ENCODE measurements at places on chromosomes 4 and X.

DNA sequence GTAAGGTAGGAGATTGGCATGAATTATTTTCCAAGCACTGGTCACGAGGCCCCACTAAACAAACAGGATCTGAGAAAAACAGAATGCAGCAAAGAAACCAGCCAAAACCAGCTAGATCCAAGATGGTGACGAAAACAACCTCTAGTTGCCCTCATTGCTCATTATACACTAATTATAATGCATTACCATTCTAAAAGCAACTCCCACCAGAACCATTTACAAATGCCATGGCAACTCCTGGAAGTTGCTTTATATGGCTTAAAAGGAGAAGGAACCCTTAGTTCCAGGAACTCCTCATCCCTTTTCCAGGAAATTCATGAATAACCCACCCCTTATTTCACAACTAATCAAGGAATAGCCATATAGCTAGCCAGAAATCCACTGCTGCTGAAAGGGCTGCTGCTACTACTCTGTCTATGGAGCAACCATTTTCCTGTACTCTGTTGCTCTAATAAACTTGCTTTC, 69.3 kb downstream of the ABCB7 start:
- DNase-seq: no peak

DNA sequence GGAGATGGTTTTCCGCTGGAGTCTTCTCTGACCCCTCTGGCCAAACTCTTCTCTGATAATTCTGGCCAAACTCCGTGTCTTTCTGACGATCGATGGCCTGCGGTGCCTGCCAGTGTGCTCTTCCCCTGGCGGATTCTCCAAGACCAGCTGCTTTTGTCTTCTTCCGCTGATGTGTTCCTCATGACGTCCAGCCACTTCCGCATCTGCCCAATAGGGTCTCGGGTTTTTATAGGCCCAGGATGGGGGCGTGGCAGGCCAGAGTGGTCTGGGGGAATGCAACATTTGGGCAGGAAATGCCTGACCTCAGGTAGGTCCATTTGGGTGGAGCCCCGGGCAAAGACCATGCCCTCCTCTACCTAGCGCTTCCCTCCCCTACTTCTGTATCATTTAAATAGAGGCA, 1542.1 kb downstream of the STIM2 start:
- DNase-seq: no peak

- no peak for DNase-seq
Measured at GRCh38 chr4:71241501-71242288, 97.1 kb upstream of the SLC4A4 start.

GRCh38 chrX:85941275-85941674, 106.1 kb downstream of the CHM start:
- DNase-seq: no peak

- no peak for DNase-seq
Measured at GRCh38 chr4:169045862-169046584, 36.0 kb upstream of the CBR4 start.

DNA sequence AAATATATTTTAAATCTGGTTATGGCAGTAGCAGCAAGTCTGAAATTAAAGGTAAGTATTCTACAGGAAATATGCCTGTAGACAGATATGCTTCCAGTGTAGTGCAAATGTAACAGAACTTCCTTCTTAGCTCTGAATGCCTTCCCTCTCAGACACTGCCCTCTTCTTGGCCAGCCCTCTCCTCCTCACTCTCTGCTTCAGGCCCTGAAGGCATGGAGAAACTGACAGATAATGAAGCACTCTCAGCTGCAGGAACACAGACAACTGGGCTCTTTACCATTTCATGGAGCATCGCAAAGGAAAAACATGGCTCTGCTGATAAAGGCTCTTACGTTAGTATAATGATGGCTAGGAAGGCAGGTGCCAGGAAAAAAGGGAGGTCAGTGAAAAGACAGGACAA, 431.5 kb upstream of the RASGEF1B start:
- no peak for DNase-seq

- DNase-seq: no peak
Measured at GRCh38 chrX:79366556-79366872, 620 bp downstream of the ITM2A start.

- DNase-seq: no peak
Measured at GRCh38 chr4:150078579-150079080, 385 bp downstream of the DCLK2 start.

DNA sequence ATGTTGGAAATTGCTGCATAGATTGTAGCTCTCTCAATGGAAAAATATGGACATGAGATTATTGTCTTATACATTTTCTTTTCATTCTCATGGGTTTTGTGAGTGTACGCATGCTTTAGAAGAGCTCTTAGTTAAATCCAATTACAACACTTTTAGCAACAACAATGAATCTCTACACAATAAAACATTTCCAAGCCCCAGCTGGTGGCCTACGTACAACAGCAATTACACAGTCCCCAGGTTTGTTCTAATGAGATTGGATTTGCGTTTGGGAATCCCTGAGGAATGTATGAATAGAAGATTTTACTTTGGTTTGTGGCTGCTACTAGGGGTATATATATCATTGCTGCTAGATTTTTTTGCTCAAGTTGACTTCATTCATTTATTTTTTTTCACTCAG, 98.6 kb downstream of the FHDC1 start:
- DNase-seq: no peak

DNA sequence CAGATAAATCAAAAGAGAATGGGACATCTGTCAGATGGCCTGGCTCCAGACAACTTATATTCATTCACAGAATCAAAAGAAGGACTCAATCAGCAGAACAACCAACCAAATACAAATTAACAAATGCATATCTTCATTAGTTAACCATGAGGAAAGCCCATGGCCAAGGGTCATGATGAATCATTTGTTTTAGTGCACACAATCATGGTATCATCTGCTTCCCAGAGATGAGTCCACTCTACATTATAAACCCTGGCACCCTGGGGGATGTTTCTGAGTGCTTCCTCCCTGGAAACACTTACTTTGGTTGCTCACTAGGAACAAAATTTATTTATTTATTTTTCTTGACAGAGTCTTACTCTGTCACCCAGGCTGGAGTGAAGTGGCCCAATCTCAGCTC, 453.3 kb upstream of the HS3ST1 start:
- DNase-seq: no peak

- no peak for DNase-seq
Measured at GRCh38 chrX:64202808-64203325, 2.6 kb downstream of the AMER1 start.

DNA sequence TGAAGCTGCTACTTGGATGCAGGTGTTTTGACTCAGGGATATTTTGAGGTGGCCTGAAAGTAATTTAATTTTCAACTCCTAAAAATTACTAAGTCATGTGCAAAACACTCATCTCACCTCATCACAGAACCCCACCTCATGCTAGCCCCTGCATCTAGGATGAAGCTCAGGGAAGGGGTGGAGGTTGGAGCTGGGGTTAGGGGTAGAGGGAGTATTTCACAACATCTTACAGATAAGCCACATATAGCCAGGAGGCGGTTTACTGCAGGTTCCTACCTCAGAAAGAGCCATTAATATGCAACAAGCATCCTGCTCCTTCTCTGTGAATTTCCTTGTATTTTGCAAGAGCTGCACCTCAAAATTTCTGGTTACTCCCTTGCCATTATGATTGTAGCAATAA, 70.5 kb upstream of the TSPAN5 start:
- DNase-seq: no peak

- DNase-seq: no peak
Measured at GRCh38 chrX:42778096-42778495, at the start of gene PPP1R2C. PPP1R2C (minus strand) TSS chrX:42778163; CDS start chrX:42778079, 84 bp downstream.

DNA sequence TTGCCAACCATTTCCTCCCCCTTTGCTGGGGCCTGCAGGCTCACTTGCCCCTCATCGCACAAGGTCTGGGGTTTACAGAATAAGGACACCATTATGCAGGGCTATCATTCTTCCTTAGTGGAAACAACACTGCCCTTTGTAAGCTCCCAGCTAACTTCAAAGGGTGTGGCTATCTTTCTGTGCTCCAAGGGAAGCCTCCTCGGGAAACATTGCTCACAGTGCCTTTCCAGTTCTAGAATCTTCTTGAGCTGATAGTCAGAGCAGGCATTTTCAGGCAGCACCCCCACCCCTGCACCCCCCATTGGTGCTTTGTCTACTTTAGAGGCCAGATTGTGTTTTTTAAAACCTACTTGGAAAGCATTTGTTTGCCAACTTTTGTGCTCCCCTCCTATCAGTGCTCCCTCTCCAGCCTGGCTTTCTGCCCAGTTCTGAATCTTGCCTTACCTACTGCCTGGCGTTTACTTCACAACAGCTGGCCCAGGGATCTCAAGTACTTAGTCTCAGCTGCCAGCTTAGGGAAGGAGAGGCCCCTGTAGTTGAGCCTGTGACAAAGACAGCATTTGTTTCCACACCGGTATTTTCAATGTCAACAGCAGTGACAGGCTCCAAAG, 53.5 kb downstream of the PLAC1 start:
- DNase-seq: no peak

GRCh38 chr4:3241898-3242524, 6.9 kb upstream of the MSANTD1 start:
- DNase-seq: no peak

DNA sequence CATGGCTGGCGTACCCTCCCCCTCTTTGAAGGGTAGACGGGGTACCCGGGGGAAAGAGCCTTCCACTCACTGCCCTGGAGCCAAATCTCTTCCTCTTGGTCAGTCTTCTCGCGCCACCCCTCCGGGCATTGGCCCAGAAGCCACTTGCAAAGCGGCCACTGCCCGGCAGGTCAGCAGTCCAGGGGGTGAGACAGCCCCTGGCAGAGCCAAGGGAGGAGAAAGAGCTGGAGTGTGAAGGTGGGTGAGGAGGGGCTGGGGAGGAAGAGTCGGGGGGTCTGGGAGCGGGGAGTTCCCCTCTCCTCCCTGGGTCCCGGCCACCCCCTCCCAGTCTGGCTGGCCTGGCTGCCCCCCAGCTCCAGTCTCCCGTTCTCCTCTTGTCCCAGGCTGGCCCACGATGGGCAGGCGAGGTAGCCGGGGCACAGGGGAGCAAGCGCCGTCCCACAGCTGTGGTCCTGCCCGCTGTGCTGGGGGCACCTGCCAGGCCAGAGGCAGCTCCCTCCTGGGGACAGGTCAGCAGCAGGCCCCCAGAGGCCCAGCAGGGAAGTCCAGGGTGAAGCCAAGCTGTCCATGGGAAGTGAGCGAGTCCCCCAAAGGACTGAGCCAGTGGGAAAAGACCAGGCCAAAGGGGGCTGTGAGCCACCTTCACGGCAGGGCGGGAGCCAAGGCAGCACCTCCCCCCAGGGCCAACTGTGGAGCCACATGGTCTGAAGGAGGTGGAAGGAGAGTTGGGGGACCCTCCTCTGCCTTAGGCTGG, 21.6 kb upstream of the DUSP9 start:
- no peak for DNase-seq

DNA sequence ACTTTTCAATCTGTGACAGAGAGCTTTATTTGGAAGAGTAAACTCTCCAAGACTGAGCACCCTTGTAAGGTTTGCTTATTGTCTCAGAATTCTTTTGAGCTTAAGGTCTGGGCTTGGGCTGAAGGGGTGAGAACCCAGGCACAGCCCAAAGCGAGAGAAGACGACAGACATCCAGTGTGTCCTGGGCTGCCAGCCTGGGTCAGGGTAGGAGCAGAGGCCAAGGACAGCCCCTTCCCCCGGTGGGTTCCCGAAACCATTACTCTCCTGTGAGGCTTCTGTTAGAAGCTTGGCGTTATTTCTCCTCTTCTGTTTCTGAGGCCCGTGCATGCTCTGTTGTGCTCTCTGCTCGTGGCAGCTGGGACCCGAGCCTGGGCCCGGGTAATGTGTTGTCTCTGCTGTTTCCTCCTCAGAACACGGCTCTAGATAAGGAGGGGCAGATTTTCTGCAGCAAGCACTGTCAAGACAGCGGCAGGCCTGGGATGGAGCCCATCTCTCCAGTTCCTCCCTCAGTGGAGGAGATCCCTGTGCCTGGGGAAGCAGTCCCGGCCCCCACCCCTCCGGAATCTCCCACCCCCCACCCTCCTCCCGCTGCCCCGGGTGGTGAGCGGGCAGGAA, 177.5 kb downstream of the DCLK2 start:
- DNase-seq: no peak

DNA sequence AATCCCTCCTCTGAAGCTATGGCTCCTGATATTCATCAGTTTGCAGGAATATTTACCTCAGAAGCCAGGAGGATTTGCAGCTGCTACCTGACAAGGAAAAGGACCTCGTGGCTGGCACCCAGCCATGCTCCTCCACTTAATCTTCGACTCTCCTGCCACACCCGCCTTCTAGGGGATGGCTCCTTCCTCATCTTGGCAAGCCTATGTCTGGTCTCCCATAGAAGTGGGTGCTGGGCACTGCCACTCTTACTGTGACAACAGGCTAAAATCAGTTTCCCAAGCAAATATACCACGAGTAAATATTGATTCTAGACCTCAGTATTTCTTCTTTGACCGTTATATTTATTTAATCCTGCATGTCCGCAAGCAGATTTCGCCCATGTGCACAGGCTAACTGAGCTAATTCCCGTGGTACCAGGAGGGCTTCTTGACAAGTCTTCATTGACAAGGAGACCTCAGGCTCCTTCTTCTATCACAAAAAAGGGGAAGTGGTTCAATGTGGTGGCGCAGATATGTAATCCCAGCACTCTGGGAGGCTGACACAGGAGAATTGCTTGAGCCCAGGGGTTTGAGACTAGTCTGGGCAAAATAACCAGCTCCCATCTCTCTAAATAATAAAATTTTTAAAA, 52.6 kb upstream of the DCTD start:
- DNase-seq: no peak
